ENCODE measurements at places on chromosomes 5 and 9.

DNA sequence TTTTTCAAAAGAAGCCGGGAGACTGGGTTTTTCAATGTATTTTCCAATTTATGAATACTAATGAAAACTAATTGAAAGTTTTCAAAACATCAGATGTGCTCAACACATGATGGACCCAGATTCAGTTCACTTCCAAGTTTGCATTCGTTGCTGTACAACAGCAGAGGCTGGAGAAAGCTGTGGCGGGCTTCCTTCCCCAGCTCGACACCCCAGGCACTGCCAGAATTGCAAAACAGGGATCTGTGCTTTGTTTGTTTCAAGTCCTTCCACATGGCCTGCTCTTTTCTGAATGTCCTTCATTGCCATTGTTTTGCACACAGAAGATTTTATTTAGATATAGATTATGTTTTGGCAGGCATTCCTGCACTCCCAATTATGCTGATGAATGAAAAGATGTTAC is 30.3 kb upstream of the INSYN2B start:
- no peak for DNase-seq

DNA sequence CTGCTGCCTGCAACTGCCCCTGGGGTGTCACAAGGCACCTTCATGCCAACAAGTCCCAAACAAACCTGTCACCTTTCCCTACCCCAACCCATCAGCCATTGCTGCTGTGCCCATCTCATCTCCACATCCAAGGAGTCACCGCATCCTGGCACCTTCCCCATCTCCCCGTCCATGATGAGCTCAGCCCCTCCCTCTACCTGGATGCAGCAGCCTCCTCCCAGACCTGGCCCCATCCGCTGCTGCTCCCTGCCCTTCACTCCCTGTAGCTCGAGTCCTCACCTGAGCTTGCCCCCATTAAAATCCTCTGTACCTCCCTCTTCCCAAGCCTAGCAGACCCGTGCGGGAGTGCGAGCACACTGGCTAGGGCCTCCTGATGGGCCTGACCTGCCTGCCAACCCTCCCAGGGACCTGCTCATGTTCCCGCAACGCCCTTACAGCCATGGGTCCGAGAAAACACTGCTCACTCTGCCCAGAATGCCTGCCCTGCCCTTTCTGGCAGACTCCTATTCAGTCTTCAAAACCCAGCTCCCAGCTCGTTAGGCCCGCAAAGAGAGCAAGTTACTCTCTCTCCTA is 110.6 kb downstream of the ADAMTS2 start:
- no peak for DNase-seq

DNA sequence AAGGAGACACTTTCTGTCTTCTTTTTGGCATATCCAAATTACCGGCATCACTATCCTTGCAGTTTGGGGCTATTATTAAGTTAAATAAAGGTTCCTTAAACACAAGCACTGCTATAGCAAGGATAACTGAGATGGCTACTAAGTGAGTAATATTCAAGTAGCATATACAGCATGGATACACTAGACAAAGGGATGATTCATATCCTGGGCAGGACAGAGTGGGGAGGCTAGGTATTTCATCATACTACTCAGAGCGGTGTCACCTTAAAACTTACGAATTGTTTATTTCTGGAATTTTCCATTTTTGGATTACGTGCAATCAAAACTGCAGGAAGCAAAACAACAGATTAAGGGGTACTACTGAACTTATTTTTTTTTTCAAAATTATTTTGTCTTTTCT is 54.1 kb downstream of the FER start:
- DNase-seq: no peak

- no peak for DNase-seq
Observed at GRCh38 chr9:72128526-72128925, 20.7 kb upstream of the GDA start.

GRCh38 chr9:123316053-123316718 is 39.8 kb upstream of the CRB2 start:
- no peak for DNase-seq

- no peak for DNase-seq
Observed at GRCh38 chr5:167020418-167020817, 1271.0 kb upstream of the WWC1 start.

GRCh38 chr5:97010606-97011005 is 74.7 kb downstream of the LNPEP start:
- no peak for DNase-seq

GRCh38 chr9:121725008-121725775 is 73.8 kb downstream of the DAB2IP start:
- peak; percentile 99 for DNase-seq

DNA sequence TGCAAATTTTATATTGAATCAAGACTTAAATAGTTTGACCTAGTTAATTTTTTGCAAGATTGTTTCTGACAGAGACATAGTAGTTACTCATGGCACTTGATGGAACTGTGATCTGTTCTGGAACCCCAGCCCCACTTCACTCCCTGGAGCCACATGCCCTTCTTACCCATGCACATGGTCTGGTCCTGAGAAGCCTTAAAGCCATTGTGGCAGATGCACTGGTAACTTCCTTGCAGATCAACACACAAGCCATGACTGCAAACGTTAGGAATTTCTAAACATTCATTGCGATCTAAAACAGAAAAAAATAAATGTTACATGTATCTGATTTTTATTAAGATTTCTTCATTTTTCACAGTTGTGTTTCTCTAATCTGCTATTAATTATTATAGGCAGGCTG is 221.2 kb downstream of the SLC12A2 start:
- no peak for DNase-seq

- DNase-seq: no peak
Observed at GRCh38 chr9:121589986-121590385, 61.4 kb upstream of the DAB2IP start.

GRCh38 chr5:40518485-40518917 is 161.2 kb upstream of the PTGER4 start:
- no peak for DNase-seq

- no peak for DNase-seq
Observed at GRCh38 chr9:107046692-107047091, 183.7 kb downstream of the ZNF462 start.

DNA sequence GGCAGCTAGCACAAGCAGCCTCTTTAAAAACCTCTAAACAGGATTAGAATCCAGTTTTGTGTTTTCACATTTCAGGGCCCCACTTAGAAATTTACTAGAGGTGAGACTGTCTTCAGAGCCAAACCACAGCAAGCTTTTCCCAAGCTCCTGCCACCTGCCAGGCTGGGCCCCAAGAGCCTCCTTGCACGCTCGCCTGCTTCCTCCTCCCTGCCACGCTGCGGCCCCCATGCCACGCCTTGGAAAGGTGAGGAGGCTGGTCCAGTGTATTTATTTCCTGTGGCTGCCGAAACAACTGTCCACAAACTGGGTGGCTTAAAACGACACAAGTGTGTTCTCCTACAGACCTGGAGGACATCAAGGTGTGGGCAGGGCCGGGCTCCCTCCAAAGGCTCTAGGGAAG is 43.4 kb downstream of the NKX2-5 start:
- no peak for DNase-seq
